ENCODE measurements at places on chromosomes 16 and 17. TPM values are rescaled to one million over a fixed set of nuclear protein-coding genes. Genes with fewer than 3 reads are reported as not detected.

PDE6G gene
- total RNA-seq: 27.9 TPM

CACNG1 gene
- not detected for total RNA-seq

FZD2 gene
- 0.30 TPM for total RNA-seq

MIS12 gene
- 37.2 TPM for total RNA-seq

TBC1D3C gene
- total RNA-seq: not detected

HIGD1B gene
- not detected for total RNA-seq

OR4D1 gene
- 0.27 TPM for total RNA-seq

CLEC3A gene
- total RNA-seq: not detected

RGS9 gene
- total RNA-seq: 22.7 TPM

PPY gene
- not detected for total RNA-seq

MYL4 gene
- total RNA-seq: not detected

P2RX5 gene
- 71.5 TPM for total RNA-seq

AGRP gene
- not detected for total RNA-seq

SPG7 gene
- total RNA-seq: 115 TPM

CALB2 gene
- not detected for total RNA-seq

CDYL2 gene
- 30.4 TPM for total RNA-seq

LITAFD gene
- total RNA-seq: not detected

BCO1 gene
- total RNA-seq: not detected

HOXB2 gene
- 24.0 TPM for total RNA-seq

PLA2G15 gene
- total RNA-seq: 9.4 TPM

KLHDC4 gene
- total RNA-seq: 83.6 TPM

CSH2 gene
- not detected for total RNA-seq

TSPOAP1 gene
- 76.8 TPM for total RNA-seq

TMEM114 gene
- total RNA-seq: not detected

IL17C gene
- 0.25 TPM for total RNA-seq

CNGB1 gene
- total RNA-seq: not detected

ANKFN1 gene
- not detected for total RNA-seq

IGFBP4 gene
- 191 TPM for total RNA-seq

CYGB gene
- 0.11 TPM for total RNA-seq

TMEM100 gene
- not detected for total RNA-seq

TGFB1I1 gene
- total RNA-seq: 0.64 TPM

CFAP97D1 gene
- total RNA-seq: not detected

DHX40 gene
- 15.3 TPM for total RNA-seq

ABCA9 gene
- 0.27 TPM for total RNA-seq

SHISA9 gene
- 0.02 TPM for total RNA-seq

NOXO1 gene
- 0.25 TPM for total RNA-seq

NPB gene
- 0.11 TPM for total RNA-seq

CRISPLD2 gene
- 0.50 TPM for total RNA-seq

PRAC1 gene
- not detected for total RNA-seq

TNFRSF17 gene
- total RNA-seq: not detected

RAB11FIP4 gene
- total RNA-seq: 28.5 TPM

MEIOB gene
- total RNA-seq: not detected

STAT5A gene
- 123 TPM for total RNA-seq

CCT6B gene
- total RNA-seq: 1.9 TPM

NPIPA5 gene
- 18.6 TPM for total RNA-seq

Data from T-helper 2 cell treated with Interferon-gamma antibody and Interleukin-4, amounts not matched to agents 100 ng/mL and 5 ng/mL, for 36 hours (primary cell).